Activated naive CD4-positive, alpha-beta T cell (primary cell): ENCODE measurements at places on chromosomes 16 and 17.

- DNase-seq: no peak
Observed at GRCh38 chr17:4395111-4395478, 28.6 kb upstream of the UBE2G1 start.

DNA sequence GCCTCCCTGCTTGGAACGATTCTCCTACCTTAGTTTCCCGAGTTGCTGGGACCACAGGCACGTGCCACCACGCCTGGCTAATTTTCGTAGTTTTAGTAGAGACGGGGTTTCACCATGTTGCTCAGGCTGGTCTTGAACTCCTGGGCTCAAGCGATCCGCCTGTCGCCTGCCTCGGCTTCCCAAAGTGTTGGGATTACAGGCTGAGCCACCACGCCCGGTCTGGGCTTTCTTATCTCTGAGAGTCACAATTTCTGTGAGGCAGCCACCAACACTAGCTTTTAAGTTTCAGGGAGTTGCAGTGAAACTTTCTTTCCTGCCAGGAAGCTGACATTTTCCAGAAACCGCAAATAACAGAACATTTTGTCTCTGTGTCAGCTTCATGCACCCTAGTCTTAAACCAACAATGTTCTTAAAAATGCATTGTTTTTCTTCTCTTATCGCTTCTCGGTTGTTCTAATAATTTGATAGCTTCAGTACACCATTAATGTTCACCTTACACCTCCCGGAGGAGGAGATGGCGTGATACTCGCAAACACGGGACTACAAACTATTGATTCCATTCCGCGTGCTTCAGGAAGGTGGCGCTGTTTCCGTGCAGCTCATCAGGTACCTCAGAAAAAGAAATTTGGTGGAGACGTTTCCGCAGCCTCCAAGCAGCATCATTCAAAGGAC, 7.4 kb upstream of the DHRS7B start:
- peak; percentile 49 for DNase-seq

DNA sequence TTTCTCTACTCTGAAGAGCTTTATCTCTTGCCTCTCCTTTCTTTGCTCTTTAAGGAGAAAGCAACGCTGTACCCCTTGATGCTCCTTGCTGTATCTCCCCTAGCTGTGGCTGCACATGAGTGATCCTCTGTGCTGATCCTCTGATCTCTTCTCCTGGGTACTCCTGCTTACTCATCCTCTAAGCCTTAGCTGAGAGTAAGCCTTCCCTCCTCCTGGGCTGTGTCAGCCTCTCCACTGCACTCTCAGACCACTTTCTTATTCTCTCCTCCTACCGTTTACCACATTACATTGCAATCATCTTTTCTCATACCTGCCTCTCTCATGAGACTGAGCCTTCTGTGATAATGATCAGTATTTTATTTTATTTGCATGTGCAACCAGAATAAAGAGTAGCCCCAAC, 25.1 kb downstream of the SOX9 start:
- DNase-seq: no peak

DNA sequence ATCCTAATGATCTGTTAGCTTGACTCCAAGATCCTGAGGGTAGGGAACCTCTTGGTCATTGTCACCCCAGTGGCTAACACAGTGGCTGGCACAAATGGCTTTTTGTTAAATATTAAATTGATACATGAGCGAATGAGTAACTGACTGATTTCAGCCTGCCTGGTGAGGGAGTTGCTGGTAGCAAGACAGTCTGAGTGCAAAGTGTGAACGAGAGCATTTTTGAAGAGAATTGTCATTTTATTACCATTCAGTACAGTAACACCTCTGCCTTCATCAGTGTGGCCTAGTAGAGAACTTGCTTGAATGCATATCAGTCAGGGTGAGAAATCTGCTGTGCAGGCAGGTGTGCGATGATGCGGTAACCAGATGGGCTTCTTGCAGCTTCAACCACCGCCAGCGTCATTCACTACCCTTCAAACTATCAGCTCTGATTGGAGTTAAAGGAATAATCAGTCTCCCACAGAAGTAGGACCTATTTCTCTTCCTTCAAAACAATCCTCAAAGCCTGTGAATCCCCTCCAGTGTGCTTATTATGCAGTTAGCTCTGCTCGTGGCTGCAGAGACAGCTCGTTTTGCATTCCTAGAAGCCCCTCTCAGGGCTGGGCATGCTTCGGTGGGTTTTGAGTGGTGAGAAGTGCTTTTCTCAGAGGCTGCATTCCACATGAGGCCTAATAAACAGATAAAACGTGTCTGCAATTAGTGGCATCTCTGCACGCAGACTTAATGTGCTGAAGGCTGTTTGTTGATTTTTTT, 29.0 kb downstream of the HEXIM2 start:
- DNase-seq: no peak

DNA sequence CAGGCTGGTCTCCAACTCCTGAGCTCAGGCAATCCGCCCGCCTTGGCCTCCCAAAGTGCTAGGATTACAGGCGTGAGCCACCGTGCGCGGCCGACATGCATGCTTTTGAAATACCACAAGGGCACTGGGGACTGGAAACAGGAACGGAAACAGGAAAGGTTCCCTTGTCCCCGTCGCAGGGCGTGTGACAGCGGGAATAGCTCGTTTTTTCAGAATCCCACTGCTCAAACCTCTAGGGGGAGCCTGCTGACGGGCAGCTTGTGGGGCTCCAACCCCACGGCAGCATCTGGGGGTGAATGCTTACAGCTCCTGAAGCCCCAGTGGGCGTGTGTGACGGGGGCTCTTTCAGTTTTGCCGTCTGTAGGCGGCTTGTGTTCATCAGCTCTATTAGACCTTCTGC, 18.8 kb upstream of the ASGR2 start:
- DNase-seq: no peak

DNA sequence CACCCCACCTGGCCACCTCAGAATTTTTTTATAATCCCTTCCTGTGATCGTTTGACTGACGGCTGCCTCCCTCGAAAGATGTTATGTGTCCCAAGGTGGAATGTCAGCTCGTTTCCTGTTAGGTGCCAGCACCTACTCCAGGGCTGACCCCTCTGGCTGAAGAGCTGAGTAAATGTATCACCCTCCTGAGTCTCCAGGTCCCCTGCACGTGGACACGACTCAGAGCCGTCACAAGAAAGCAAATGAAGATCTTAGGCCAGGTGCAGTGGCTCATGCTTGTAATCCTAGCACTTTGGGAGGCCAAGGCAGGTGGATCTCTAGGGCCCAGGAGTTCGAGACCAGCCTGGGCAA, 273.2 kb downstream of the C16orf95 start:
- DNase-seq: no peak

GRCh38 chr17:64732336-64733006, 70.4 kb upstream of the SMURF2 start:
- no peak for DNase-seq

GRCh38 chr17:47184681-47185080, 4.4 kb downstream of the CDC27 start:
- DNase-seq: no peak

DNA sequence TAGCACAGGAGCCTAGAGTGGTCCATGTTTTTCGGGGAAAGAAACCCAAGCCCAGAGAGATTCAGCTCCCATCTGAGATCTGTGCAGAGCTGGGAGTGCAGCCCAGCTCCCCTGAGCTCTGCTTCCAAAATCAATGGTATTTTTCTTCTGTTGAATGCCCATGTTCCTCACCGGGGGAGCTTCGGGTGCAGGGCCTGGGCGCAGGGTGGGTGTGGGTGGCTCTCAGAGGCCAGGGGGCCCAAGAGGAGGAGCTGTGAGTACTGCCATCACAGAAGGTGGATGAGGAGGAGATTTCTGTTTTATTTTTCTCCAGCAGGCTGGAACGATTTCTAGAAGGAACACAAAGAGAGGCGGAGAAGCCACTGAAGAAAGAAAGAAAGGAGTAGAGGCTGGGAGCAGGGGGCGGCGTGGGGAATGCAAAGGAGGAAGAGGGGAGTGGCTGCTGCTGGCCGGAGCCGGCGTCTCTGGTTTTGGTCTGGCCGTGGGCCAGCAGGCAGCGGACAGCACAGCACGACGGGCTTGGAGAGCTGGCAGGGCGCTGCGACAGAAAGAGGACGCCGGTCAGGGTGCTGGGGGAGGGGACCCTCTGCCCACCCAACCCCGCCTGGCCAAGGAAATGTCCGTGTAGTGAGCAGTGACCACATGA, 76.2 kb upstream of the KSR1 start:
- no peak for DNase-seq

- DNase-seq: no peak
Observed at GRCh38 chr17:51056813-51057510, 63.7 kb downstream of the SPAG9 start.
